Muscle of back (tissue), 13 donors: ENCODE measurements at places on chromosomes 5 and 9.

DNA sequence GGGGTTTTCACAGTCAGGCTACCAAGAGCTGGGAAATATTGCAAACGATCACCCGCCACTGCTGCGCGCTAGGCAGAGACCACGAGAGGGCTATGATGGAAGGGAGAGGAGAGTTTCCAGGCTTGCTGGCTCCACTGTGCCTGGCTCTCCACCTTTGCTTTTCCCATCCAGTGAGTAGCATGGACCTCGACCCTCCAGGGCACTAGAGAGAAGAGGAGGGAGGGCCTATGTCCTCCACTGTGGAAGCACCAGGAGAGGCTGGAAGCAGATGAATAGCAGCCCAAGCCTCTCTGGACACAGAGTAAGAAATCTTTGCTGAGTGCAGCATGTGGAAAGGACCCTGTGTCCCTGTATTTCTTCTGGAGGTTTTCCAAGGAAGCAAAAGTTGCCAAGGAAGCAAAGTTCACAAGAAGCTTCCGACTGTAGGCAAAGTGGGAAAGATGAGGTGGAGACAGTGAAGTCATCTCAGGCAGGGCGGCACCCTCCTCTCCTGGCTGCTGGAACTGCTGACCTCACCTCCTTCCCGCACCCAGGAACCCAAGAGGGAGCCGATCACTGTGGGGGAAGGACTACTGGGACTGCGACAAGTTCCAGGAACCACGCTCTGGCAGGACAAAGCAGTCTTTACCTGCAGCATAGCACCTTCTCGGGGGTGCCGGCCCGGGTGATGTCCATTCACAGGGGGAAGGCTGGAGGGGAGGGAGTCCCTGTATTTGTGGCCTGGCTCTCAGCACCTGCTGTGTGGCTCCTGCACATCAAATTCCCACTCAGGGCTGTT is 79.6 kb downstream of the CSNK1A1 start:
- no peak for DNase-seq

DNA sequence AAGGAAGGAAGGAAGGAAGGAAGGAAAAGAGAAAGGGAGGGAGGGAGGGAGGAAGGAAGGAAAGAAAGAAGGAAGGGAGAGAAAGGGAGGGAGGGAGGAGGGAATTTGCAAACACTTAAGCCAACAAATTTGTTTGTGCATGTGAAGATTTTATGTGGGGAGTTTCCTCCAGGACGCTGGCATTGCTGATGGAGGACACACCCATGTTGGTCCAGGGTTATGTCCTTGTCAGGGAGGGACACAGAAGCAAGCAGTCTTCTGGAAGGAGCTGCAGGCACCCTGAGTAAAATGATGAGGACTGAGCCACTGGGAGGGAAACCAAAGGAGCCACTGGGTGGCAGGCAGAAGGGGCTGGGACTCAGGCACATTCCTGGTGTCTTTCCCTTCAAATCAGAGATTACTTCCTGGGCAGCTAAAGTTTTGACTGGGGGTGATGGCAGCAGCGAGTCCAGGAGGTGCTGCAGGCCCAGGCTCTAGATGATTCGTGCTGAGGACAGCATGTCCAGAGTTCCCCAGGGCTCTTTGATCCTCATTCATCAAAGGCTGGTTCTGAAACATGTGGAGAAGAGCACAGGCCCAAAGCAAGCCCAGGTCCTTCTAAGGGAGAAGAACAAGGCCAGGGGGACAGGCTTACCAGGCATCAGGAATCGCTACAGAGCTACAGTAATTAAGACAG is 109.2 kb downstream of the PAX5 start:
- DNase-seq, result no peak

DNA sequence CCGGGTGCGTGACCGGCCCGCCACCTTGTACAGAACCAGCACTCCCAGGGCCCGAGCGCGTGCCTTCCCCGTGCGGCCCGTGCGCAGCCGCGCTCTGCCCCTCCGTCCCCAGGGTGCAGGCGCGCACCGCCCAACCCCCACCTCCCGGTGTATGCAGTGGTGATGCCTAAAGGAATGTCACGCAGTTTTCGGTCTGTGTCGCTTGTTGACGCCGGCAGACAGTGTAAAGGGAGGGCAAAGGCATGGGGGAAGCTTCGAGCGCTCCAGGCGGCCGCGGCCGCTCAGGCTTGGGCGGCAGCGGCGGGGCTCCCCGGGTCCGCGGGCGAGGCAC is 1.3 kb downstream of the LRRC26 start:
- peak; percentile 42 for DNase-seq

- no peak for DNase-seq
Measured at GRCh38 chr5:20559845-20560244, 571.8 kb upstream of the CDH18 start.

GRCh38 chr9:133125941-133126696 is 5.1 kb upstream of the RALGDS start:
- DNase-seq, result no peak

GRCh38 chr5:5736007-5736406 is 313.5 kb downstream of the ICE1 start:
- no peak for DNase-seq

- no peak for DNase-seq
Measured at GRCh38 chr5:16722097-16722495, 105.3 kb upstream of the RETREG1 start.

GRCh38 chr9:98846081-98846480 is 38.6 kb downstream of the GALNT12 start:
- no peak for DNase-seq

DNA sequence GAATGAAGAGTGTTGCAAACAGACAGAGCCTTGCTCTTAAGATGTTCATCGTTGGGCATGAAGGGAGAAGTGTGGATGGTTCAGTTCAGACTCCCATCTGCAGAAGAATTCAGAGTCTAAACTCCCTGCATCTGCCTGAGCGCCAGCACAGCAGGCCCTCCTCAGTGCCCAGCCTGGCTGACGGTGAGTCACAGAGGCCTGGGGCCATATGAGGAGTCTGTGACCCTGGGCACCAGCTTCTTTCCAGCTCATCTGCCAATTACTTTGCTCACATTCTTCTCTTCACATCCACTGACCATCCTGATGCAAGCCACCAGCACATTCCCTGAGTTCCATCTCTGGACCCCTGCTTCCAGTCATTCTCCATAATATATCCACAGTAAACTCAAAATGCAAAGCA is 401.1 kb upstream of the TRPC7 start:
- no peak for DNase-seq

- DNase-seq, result no peak
Measured at GRCh38 chr5:55134053-55134722, 25.8 kb upstream of the GPX8 start.

DNA sequence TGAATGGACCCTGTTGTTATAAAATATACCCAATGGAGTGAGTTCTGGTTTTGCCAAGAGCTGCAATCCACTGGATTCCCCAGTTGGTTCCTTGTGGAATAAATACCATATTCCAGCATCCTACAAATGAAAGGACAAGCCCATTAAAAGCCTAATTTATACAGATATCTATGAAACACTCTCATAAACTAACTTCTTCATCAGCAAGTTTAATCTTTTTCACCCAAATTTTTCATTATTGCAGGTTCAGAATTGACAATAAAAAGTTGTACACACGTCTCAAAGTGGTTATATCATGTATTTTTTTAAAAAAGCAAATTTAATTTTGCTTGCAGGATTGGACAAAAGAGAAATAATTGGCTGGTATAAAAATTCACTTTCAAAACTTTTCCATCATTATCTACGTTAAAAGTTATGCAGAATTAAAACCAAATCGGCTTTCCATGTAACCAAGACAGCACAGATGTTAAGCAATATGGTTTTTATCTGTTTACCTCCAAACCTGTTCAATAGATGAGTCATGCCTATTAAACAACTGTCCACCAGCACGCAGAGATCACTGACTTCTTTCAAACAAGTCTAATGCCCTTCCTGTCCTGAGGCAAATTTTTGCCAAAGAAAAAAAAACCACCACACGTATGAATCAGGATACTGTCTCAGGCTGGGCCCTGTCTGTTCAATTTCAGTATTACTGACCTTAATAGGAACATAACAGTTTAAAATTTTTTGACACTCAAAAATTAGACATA is 42.5 kb downstream of the CEMIP2 start:
- DNase-seq, result no peak

GRCh38 chr9:132048201-132048600 is 31.5 kb downstream of the MED27 start:
- no peak for DNase-seq

GRCh38 chr5:150607105-150607504 is 33.4 kb upstream of the SYNPO start:
- no peak for DNase-seq

DNA sequence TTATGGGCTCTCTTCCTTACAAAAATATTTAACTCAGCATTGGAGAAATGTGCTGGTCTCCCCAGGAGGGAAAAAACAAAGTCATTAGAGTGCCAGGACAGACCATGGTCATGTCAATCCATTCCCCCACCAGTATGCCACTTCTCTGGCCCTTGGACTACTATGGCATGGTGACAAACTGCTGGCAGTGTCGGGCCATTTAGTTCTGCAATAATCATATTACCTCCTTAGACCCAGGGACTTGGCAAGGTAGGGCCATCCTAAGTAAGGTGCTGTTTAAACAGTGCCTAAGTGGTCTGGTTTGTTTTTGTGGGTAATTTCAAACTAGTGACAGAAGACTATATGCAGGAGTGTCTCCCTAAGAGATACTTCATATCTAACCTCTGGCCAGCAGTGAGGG is 177.8 kb upstream of the STK32A start:
- DNase-seq, result no peak

- DNase-seq, result no peak
Measured at GRCh38 chr9:115162946-115163345, 45.0 kb upstream of the TNC start.

GRCh38 chr5:106269252-106269843 is 1401.4 kb downstream of the EFNA5 start:
- peak; percentile 21 for DNase-seq

DNA sequence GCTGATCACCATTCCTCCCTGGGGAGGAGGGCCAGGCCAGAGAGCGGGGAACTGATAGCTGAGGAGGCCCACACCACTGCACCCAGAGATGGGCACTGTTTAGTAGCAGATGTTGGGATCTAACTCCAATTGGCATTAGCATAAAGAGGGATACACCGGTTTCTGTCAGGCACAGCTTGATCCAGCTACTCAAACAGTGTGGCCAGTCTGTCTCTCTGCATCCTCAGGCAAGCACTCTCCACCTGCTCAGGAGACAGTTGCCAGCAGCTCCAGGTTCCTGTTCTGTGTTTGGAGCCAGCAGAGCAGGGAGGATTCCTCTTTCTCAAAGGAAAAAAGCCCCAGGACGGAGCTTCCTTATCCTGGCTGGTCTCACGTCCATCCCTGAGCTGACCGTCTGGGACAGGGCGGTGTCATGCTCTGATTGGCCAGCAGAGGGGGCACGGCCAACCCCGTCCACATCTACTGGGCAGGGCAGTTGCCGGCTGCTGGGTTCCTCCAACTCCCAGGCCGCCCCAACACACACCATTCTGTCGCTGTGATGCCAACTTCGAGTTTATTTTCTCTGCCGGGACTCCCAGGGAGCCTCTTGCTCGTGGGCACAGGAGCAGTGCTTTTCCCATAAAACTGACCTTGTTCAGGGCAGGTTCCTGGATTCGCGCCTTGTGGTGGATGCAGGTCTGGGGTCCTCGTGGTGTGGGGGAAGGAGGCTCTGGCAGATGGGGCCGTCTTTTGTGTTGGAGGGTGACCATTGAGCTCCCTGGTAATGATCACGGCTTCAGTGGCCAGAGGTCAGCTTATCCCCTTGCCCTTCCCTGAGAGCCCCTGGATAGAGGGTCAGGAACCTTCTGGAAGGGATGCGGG is 47.9 kb downstream of the COL5A1 start:
- peak; percentile 77 for DNase-seq

DNA sequence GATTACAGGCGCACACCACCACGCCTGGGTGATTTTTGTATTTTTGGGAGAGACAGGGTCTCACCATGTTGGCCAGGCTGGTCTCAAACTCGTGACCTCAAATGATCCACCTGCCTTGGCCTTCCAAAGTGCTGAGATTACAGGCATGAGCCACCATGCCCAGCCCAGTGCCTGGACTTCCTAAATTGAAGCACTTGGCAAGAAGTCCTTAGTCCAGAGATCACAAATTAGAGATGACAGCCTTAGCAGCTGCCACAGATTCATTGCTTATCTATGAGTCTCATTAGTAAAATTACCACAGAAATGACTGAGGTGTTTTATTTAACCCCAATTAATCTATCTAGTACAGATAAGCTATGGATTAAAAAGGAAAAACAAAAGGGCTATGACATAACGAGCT is 19.2 kb downstream of the EFCAB9 start:
- no peak for DNase-seq

GRCh38 chr9:14936491-14936890 is 26.3 kb upstream of the FREM1 start:
- peak; percentile 55 for DNase-seq

GRCh38 chr9:16026886-16027285 is 474.0 kb downstream of the CCDC171 start:
- DNase-seq, result no peak

DNA sequence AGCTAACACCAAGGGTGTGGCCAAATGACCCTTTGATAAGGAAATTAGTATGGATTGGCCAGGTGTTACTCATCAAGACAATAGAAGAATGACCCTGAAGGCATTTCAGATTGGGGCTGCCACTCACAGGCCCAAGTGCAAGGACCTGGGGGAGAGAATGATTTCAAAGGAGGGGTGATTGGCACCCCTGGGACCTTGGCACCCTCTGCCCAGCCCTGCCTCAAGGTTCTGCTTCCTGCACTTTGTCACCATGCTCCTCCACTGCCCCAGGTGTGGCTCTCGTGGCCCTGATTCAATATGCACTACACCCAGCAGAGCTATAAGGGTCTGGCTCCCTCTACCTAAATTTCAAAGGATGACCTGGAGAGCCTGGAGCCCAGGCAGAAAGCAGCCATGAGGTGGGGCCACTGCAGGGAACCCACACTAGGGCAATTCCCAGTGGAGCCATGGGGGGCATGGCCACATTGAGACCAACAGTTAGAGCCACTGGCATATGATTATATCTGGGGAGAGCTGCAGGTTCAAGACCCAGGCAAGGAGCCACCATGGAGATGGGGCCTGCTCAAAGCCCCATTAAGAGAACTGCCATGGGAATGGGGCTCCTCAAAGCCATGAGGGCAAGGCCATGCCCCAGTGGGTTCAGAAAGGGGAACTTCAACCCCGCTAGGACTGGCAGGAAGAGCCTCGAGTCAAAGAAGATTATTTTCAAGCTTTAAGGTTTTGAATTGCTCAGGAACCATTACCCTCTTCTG is 93.0 kb downstream of the CEMIP2 start:
- no peak for DNase-seq

DNA sequence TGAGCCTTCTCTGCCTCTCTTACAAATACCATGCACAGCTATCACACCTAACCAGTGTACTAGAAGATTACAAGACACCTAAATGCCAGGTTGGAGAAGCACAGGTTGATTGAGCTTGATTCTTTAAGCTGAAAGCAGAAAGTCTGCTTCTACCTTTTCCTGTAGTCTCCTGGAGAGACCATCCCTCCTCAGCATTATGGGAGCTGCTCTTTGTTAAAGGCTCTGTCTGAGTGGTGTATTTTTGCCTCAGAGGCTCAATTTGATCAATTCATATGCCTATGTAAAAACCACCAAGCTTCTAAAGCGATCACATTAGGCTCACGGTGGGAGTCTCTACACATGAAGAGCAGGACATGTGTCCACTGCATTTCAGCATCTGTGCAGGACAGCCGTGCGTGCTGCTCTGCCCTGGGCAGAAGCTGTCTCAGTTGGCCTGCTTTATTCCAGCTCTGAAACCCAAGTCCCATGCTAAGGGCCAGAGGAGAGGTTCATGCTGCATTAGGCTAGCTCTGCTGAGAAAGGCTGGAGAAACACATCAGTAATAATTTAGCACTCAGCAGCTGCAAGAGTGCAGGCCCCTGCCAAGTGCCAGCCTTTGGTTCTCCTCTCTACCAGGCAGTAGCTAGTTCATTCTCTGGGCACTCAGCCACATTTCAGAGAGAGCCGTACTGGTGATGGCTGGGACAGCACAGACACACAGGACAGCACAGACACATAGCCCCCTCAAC is 41.7 kb downstream of the TMEM167A start:
- DNase-seq, result peak; percentile 73

- DNase-seq, result no peak
Measured at GRCh38 chr5:64384765-64385164, 121.0 kb upstream of the RGS7BP start.
